ENCODE measurements at places on chromosomes 7 and 10. TPM values are rescaled to one million over a fixed set of nuclear protein-coding genes. Genes with fewer than 3 reads are reported as not detected.
A peak's percentile ranks its signal among the peaks of the same experiment; 100 is the strongest.

Gene TDRD1
- not detected for total RNA-seq

- no peak for DNase-seq
Observed at GRCh38 chr7:117775801-117776200, 97.4 kb downstream of the CTTNBP2 start.

DNA sequence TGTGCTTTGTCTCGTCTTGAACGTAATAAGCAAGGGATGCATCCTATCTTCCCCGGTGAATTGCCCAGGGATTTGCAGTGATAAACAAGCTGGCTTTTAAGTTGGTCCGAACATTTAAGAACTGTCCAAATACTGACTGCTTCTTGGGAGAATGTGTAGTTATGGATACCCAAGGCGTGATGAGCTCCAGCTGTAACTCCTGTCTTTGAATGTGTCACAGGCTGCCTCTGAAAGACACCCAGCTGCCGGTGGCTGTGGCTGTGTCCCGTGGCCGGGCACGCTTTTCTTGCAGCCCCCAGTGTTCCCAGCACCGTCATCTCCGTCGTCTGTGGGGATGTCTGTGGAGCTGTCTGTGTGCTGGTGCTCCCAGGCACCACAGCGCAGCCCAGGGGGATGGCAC, 118.1 kb downstream of the GLRX3 start:
- DNase-seq: no peak

- DNase-seq: no peak
Observed at GRCh38 chr7:122068999-122069398, 75.0 kb downstream of the AASS start.

Gene ACSL5
- total RNA-seq: 8.3 TPM

Gene CCDC146
- 20.6 TPM for total RNA-seq

DNA sequence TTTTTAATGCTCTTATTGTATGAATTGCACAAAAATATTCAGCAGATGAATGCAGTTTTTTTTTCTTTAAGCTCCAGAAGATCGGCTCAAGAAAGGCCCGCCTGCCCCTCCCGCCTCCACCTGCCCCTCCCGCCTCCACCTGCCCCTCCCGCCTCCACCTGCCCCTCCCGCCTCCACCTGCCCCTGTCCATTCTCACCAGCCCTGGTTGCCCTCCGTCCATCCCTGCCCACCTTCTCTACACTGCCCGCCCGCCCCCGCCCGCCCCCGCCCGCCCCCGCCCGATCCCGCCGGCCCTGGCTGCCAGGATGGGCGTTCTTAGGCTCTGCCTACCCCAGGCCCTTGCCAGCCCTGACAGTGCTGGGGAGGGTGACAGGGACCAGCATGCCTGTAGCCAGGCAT, 67.4 kb downstream of the GLRX3 start:
- DNase-seq: no peak

Gene PLXNA4
- 14.0 TPM for total RNA-seq

Gene CARD11
- total RNA-seq: 2.9 TPM

Gene CLRN3
- total RNA-seq: not detected

Gene GIMAP8
- 9.6 TPM for total RNA-seq

Gene SEMA3E
- total RNA-seq: 4.4 TPM

DNA sequence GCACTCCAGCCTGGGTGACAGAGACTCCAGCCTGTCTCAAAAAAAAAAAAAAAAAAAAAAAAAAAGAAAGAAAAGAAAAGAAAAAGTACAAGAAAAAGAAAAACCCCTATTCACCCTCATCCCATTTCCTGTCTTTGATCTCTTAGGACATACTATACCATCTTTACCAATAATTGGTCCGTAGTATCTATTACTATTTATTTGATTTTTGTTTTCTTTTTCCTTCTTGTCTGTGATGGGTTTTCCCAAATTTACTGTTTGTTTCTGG, 41.6 kb downstream of the PDIA4 start:
- DNase-seq: no peak

DNA sequence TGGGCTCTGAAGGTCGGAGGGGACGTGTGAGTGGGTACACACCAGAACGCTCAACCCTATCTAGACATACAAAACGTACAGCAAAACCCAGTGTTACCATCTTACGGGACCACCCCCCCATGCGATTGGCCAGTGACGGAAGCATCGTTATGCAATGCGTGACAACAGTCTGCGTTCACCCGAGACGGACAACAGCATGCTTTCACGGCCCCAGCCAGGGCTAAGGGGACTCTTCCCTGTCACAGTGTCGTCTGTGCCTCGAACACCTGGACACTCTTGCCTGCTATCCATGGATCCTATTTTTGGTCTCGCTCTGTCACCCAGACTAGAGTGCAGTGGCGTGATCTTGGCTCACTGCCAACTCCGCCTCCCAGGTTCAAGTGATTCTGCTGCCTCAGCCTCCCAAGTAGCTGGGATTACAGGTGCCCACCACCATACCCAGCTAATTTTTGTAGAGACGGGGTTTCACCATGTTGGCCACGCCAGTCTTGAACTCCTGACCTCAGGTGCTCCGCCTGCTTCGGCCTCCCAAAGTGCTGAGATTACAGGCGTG, 23.3 kb downstream of the DPYSL4 start:
- no peak for DNase-seq

Gene SPDYE1
- not detected for total RNA-seq

- peak; percentile 40 for DNase-seq
Observed at GRCh38 chr10:1520909-1521565, 216.3 kb downstream of the ADARB2 start.

GRCh38 chr7:27339478-27339877, 96.9 kb downstream of the EVX1 start:
- DNase-seq: no peak

Gene OTUD1
- total RNA-seq: 8.1 TPM

GRCh38 chr10:62244785-62245467, 23.7 kb downstream of the RTKN2 start:
- no peak for DNase-seq

- DNase-seq: no peak
Observed at GRCh38 chr10:131038056-131038455, 273.5 kb downstream of the TCERG1L start.

GRCh38 chr10:131175891-131176290, 135.6 kb downstream of the TCERG1L start:
- no peak for DNase-seq

GRCh38 chr10:108388706-108389105, 1224.2 kb upstream of the SORCS1 start:
- DNase-seq: no peak

Gene GRID1
- 7.1 TPM for total RNA-seq

DNA sequence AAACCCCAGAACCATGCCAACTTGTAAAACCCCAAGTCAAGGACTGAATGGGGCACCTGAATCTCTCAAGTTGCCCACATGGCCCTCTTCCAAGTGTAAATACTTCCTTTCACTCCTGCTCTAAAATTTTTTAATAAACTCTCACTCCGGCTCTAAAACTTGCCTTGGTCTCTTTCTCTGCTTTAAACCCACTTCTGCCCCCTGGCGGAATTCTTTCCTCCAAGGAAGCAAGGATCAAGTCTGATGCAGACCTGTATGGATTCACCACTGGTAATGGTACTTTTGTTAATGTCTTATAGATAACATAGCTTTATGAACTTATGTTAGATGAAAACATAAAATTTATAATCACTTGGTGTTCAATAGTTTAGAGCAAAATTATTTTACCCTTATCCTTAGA, 33.8 kb downstream of the SLC16A9 start:
- no peak for DNase-seq

Measured in vagina (tissue), 2 donors.